Stimulated activated CD8-positive, alpha-beta memory T cell treated with anti-CD3 and anti-CD28 coated beads, Interleukin-4, amount 100 ng/mL, for 48 hours (primary cell): ENCODE measurements at places on chromosomes 16 and 17.

DNA sequence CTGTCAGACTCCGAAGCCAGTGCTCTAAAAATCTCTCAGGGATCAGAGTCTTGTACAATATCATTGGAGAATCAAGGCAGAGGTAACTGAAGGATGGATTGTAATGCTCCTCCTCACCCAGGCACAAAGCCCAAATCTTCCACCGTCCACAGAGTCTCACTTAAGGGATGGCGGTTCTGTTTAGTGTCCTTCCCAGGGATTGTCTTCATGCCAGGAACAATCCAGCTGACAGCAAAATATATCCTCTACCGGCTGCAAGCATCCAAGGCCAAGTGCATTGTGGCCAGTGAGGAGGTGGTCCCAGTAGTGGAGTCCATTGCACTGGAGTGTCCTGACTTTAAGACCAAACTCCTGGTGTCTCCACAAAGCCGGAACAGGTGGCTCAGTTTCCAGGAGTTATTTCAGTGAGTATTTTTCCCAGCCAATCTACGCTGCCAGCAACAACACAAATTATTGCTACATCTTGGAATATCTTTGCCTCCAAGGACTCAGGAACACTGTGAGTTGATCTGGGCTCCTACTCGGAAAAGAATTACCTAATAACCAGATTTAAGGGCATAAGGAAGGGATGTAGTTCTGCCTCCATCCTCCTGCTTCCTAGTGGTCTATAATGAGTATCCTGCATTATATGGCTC lies 13.9 kb upstream of the ACSM1 start:
- DNase-seq, result no peak

- DNase-seq, result no peak
Measured at GRCh38 chr16:58789351-58789750, 55.2 kb upstream of the GOT2 start.

- no peak for DNase-seq
Measured at GRCh38 chr16:66486773-66487579, 59.9 kb downstream of the BEAN1 start.

- DNase-seq, result peak; percentile 56
Measured at GRCh38 chr16:67248401-67249177, at the start of gene SLC9A5. Gene SLC9A5 (plus strand): TSS chr16:67248979. CDS start chr16:67249015, 36 bp downstream.

GRCh38 chr16:81537721-81538561 lies 93.3 kb downstream of the CMIP start:
- DNase-seq, result no peak

- no peak for DNase-seq
Measured at GRCh38 chr17:44575403-44575802, 18.1 kb downstream of the FZD2 start.

GRCh38 chr16:84443166-84443802 lies 61.2 kb downstream of the MEAK7 start:
- no peak for DNase-seq

DNA sequence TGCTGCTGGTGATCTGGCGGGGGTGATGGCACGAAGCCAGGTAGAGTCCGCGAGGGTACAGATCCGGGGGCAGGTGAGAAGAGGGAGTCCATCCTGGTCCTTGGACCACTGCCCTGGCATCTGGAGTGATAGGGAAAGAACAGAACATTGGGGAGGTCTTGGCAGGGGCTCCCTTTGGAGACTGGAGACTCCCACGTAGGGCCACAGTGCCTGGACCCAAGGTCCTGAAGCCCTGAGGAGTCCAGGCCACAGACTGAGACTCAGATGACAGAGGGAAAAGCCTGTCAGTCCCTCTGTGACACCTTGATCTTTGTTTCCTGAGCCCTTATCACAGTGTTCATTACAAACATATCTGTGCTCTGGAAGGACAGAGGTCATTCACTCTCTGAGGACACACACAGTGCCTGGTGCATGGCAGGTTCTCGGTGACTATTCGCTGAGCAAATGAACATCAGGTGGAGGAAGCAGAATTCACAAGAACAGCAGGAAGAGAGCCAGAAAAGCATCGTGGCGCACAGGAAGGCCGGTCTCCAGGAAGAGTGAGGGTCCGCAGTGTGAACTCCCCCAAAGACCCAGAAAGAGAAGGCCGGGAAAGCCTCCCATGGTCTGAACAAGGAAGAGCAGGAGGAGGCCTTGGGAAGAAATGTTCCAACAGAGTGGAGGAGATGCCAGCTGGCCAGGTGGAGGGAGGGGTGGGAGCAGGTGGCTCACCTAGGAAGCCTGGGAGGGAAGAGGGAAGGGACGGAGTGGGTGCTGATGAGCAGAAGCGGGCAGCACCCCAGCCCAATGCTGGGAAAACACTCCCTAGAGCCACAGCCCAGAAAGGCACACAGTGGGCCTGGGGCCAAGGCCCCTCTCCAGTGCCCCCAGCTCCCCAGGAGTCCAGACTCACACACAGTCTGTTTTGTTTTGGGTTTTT lies 20.5 kb downstream of the PEMT start:
- DNase-seq, result no peak

GRCh38 chr17:63431939-63432804 lies 13.9 kb downstream of the CYB561 start:
- no peak for DNase-seq

DNA sequence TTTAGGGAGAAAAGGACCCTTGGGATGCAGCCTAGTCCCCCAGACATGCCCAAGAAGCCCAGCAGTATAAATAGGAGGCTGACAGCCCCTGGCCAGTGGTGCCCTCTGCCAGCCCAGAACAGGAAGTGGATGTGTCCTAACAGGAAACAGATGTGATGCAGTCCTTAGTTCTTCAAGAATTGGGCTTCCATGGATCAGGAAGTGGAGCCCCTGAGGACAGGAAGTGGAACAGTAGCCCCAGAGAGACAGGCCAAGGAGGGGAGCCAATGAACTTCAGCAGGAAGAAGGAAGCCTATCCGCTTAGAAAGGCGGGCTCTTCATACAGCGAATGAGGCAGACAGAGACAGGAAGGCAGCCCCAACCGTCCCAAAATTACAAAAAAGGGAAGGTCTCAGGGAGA lies 7.2 kb downstream of the CTF1 start:
- DNase-seq, result peak; percentile 32

DNA sequence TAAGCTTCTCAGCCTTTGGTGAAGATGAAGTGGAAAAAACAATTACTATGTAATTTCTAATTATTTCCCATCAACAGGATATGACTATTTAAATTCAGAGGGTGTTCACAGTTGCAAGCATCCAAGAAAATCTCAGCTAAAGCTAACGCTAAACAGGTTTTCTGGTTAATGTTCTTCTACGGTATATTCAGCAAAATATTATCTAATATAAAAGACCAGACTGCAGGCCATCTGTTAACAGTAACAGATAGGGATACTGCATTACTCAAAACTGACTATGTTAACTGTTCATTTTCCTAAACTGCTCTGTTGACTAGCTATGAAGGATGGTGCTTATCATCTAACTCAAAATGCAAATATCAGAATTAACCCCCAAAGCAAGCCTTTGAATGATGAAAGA lies 32.8 kb downstream of the GLG1 start:
- no peak for DNase-seq
